ENCODE measurements at places on chromosomes 4 and X.

DNA sequence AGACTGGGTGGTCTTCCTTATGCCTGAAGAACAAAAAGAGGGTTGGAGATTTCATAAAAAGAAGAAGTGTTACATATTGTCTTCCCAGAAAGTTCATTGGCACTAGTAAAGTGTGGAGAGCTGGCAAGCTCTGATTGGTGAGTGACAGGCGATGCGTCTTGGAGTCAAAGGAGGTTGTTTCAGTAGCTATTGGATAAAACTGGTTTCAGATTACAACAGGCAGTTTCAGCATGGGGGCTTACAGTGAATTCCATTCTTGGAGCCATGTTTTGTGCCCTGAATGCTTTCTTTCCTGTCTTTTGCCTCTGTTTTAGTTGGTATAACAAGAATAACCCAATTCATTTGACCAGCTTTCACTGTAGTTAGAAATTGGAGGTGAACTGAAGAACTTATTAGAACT, 750.5 kb downstream of the ADGRL3 start:
- no peak for DNase-seq

GRCh38 chrX:31147175-31147574, 75.3 kb upstream of the FTHL17 start:
- DNase-seq, result no peak

DNA sequence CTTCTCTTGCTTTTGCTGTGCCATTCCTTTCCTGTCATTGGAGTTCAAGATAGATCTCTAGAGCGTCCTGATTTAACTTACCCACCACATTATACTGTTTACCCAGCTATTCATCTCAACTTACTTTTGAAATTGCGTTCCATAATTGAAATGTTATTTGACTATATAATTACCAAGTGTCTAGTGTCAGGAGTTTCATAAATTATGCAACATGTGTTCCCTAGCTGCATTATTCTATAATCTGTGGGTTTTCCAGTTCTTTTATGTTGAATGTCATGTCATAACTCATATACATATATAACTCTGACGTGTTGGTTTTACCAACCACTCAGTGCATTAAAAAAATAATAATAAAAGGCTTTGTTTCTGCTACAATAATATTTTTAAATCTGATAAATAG, 285.9 kb upstream of the ARSJ start:
- DNase-seq, result no peak

- no peak for DNase-seq
These were observed 52.0 kb downstream of the RASL11B start for GRCh38 chr4:52914051-52914605.

DNA sequence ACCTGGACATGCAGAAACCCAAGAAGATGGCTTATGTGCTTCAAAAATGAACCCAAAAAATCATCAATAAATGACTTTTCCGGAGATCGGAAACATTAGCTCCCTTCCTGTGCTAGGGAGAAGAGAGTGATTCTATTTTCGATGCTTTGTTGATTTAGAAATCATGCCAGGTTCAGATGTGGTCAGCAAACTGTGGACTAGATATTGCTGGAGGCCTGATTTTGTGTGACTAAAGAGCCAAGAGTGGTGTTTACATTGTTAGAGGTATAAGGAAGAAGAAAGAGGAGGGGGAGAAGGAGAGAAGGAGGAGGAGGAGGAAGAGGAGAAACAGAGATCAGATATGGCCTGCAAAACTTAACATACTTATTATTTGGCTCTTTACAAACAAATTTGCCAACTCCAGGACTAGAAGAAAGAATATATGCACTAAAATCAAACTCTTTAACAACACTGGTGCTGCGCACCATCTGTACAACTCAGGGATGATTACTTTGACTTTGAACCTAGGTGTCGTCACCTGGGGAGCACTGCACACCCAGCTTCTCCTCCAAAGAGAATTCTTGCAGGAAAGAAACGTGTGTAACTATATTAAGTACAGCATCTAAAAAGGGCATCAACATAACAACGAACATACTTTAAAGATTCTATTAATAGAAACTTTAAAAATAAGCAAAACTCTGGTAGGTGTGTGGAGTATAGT, 664.9 kb upstream of the LCORL start:
- no peak for DNase-seq

- no peak for DNase-seq
These were observed 95.4 kb downstream of the NKX6-1 start for GRCh38 chr4:84403656-84404055.

- no peak for DNase-seq
These were observed 10.2 kb upstream of the TMEM185A start for GRCh38 chrX:149641835-149642234.

- no peak for DNase-seq
These were observed 45.2 kb downstream of the HTRA3 start for GRCh38 chr4:8314691-8315255.

GRCh38 chr4:134911941-134912340, 710.4 kb upstream of the PABPC4L start:
- no peak for DNase-seq

DNA sequence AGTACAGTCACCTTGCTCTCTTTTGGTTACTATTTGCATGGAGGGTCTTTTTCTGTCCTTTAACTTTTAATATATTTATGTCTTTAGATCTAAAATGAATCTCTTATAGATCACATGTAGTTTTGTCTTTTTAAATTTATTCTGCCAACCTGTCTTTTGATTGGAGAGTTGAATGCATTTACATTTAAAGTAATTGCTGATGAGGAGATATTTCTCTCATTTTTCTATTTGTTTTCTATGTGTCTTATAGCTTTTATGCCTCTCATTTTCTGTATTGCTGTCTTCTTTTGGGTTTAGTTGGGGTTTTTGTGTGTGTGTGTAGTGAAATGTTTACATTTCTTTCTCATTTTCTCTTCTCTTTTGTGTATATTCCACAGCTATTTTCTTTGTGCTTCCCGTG, 123.5 kb downstream of the TBC1D19 start:
- no peak for DNase-seq

Data from activated effector memory CD4-positive, alpha-beta T cell treated with Interleukin-2 at 50 U/mL for 16 hours (primary cell).